Caki2 (cell line): ENCODE measurements at places on chromosomes 2 and 18.

DNA sequence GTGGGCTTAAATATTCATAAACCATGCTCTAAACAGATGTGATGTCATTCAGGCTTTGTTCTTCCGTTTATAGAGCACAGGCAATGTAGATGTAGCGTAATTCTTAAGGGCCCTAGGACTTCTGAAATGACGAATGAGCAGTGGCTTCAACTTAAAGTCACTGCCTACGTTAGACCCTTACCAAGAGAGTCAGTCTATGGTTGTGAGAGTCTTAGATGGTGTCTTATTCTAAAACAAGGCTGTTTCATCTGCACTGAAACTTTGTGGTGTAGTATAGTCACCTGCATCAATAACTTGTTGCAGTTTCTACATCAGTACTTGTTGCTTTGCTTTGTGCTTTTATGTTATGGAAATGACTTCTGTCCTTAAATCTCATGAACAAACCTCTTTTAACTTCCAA lies 56.0 kb downstream of the PIK3C3 start:
- no peak for DNase-seq

DNA sequence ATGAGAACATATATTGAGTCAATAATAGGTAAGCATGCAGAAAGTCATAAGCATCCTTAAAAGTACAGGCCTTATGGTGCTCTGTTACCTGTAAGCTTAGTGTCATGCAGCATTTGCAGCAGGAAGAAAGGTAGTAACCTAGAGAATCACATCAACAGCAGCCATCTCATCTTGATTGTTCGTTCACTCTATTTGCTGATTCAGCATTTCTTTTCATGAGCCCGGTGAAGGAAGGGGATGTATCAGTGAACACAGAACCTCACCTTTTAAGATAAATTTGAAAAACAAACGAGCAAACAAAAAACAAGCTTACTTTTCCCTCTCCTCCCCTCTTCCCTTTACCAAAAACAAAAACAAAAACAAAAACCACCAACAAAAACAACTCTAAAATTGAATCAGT lies 89.9 kb downstream of the MIB1 start:
- no peak for DNase-seq

DNA sequence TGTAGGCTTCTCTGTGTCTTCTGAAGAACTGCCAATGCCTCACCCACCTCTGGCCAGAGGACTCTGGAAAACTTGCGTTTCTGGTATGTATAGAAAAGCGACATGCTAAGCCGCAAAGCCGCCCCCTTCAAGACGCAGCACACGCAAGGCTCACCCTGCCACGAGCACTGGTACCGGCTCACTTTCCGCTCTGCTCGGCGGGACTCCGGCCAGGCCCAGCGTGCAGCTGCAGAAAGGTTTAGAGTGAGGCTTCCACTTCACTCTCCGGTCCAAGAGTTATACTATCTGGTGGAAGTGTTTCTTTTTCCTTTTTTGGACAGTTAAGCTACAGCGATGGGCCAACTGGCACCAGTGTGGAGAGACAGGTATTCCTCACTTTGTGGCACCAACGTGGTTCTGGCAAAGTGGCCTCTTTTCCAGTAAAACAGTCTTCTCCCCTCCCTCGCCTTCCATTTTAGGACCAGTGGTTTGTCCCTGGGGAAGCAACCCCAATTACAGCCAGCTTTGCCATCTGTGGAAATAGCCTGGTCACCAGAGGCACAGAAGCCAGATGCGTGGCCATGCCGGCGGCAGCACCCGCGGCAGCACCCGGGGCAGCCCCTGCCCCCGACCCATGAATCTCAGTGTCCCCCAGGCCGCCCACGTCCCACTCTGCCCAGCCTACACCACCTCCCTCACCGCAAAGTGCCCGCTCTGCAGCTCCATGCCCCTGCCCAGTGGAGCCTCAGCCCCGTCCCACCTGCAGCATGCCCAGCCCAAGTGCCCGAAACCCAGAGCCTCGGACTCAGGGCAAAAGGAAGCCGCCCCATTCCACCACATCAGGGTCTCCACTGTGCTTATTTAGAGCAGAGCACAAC lies 91.6 kb upstream of the CTDP1 start:
- DNase-seq, result no peak

DNA sequence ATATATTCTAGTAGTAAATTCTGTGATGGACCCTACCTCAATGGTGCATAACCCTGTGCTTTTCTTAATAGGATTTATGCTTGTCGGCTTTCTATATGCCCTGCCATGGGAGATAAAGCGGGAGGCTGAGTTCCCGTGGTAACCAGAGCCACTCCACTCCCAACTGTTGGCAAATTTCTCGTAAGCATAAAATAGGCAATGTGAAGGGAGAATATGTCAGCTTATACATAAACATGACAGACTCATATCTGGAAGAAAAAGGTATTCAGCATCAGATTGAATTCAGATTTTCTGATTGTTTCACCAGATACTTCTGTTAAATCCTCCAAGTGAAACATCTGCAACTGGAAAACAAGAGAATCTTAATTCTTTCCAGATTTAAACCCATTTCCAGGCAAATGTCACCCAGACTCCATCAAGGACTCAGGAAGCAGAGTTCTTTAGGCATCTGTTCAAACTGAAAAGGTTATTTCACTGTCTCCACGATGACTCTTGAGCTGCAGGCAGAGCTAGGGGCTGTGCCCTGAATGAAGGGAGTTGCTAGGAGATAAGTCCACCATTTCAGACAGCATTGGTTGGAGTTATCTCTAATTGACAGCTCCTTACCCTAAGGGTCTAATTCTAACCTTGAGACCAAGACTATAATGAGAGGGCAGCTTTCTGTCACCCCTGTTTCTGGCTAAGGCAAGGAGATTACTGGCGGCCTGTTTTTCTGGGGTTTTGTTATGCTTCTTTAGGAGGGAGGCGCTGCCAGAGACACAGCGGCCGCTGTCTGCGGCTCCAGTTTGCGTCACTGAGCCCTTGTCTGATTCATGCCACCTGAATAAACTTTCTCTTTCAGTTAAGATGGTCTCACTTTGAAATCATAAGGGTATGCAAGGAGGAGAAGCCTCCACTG lies 381.3 kb downstream of the SOX11 start:
- DNase-seq, result no peak

DNA sequence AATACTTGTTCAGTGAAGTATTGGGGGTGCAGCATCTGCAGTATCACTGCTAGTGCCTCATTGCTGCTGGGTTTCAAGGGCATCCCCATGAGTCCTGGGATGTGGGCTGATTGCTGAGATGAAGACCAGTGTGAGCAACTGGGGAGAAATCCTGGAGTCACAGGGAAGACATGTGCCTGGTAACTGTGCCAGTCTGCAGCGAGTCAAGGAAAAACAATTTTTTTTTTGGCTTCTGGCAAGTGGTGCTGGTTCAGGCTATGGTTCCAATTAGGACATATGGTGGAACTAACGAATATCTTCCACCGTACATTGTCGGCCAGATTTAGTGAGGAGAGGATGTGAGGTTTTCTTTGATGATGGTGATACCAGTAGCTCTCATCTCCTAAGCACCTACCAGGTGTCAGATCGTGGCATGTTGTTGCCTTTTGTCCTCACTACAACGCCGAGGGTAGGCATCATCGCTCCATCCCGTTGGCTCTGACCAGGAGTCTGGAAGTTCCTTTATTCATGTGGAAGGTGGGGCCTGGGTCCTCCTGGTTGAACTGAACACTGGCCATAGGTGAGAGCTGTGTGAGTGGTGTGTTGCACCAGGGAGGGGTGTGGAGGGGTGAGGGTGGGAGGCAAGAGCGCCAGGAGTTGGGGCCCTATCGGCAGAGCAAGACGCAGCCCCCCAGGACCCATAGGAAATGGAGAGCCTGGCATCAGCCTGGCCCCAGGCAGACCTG lies 118.0 kb upstream of the HS6ST1 start:
- no peak for DNase-seq

DNA sequence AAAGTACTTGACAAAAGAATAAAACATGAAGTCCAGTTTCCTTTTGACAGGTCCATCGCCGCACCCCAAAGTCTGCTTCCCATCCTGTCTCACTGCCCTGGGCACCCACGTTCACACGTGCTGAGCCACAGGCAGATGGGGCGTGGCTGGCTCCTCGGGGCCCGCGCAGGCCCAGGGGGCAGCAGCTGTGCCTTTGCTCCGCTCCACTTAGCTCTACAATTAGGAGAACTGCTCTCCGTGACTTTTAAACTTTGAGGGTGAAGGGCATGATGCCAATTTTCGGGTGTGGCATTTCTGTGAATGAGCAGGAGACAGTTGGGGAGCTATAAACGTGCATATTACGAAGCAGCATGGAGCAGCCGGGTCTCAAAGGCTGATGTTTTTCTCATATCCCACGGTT lies 152.4 kb downstream of the TDRD15 start:
- no peak for DNase-seq

DNA sequence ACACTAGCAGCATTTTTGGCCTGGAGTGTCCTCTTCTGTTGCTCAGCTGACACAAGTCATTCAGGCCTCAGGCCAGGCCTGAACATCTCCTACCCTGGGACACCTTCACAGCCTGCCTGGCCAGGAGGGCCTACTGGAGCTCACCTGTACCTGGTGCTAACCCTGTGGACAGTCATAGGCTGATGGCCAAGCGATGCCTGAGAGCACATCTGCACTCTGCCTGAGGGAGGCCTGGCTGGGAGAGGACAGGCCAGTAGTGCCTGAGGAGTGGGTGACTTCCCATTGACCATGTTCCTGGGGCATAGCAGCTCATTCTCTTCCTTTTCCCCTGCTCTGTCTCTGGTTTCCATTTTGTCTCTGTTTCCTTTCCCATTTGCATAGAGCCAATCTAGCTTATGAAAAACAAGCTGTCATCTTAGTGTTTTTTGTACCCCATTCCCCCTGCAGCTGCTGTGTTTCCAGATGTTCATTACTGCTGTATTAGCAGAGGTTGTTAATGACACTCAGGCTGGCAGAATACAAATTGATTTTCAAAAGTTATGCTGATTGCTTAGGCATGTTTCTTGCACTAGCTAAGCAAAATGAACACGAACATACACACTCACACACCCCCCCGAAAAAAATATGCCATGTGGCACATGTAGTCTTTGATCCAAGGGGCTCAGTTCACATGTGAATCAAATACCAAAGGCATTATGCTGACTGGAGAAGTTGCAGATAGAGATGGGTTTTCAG lies 149.7 kb upstream of the HS6ST1 start:
- no peak for DNase-seq

GRCh38 chr2:153519257-153519875 lies 40.8 kb upstream of the RPRM start:
- DNase-seq, result peak; percentile 26

GRCh38 chr2:135942936-135943688 lies 42.3 kb downstream of the DARS1 start:
- DNase-seq, result no peak

DNA sequence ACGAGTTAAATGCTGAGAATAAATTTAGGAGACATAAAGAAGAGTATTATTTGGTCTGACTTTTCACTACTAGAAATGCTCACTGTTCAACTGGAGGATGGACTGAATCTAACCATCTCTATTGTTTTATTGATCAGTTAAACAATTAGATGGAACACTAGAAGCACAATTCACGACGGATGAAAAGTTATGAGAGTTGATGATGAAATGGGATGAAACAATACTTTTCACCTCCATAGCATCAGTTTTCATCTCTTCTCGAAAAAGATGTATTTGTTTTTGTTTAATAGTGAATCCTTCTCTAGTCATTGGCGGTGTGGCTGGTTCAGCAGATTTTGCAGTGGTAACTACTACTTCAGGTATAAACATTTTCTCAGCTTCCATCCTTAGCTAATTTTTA lies 19.3 kb downstream of the TTN start:
- DNase-seq, result no peak

DNA sequence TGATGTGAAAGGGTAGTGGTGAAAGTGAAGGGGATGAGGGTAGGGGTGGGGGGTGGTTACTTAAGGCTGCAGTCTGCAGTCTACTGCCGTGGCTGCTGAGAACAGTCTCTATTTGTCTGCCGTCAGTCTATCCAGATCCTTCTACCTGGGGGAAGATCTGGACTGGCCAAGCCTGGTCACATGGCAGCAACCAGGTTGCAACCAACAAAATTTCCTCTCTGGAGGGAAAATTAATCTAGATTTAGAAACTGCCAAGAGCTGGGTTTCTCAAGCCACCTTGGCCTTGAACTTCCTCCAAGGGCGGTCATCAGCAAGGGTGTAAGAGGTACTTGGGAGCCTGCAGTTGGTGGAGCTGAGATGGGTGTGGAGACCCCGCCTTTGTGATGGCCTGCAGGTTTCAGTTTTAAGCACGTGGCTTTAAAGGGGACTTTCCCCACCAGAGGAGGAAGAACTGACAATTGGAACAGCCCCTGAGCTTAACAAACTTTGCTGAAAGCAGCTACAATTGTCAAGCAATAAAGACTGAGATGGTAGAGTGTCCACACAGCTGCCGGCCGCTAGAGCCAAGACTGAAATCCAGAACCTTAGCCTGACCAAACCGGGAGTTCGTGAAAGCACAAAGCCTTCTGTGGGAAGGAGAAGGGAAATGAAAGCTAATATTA lies 31.4 kb upstream of the KCMF1 start:
- peak; percentile 50 for DNase-seq

- no peak for DNase-seq
Observed at GRCh38 chr2:152696476-152696875, 20.8 kb downstream of the PRPF40A start.

- DNase-seq, result no peak
Observed at GRCh38 chr2:109663721-109664120, 49.6 kb downstream of the SOWAHC start.

DNA sequence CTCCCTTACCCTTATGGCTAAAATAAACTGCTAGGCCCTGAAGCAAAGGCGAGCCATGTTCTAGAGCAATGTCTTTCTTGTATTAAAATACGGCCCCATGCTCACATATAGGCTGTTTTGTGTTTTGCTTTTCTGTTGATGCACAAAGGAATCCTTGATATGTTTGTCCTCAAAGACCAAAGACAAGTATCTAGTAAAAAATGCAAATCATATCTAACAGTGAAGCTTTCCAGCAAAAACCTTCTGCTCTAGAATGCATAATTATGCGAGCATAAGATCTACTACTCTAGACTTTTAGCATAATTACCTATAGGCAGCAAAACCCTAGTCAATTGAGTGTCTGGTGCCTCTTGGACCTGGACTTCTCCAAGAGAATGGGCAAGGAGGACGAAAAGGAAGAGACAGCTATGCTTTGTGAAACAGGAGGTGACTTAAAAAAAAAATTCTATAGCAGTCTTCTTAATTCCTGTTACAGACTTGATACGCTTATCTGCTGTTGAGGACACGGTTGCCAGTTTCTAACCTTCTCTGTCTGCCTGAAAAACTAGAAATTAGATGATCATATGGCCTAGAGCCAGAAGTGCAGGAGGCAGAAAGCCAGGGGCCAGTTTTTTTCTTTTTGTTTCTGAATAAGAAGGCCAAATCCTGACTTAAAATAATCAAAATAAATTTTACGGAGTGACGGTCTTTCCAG lies 1.5 kb upstream of the AMMECR1L start:
- no peak for DNase-seq

DNA sequence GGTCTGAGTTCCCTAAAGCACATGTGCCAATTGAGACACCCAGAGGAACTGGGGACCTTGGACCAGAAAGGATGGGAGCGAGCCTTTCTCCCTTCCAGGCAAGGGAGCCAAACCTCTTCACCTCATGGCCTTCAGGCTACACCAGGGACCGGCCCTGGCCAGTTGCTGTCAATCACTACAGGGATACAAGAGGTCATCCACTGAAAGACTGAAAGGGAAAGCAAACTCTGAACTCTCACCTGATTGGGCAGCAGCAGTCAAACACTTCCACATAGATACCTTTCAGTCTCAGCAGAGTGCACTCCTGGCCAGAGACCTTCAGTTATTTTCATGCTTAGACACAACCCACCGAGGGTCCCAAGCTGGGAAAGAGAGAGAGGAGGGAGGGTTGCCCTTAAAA lies 1956.0 kb upstream of the LRRTM1 start:
- no peak for DNase-seq
